ENCODE measurements at places on chromosomes 2 and 18.
A peak's percentile ranks its signal among the peaks of the same experiment; 100 is the strongest.

- no peak for DNase-seq
Observed at GRCh38 chr18:79922971-79923411, 28.5 kb downstream of the SLC66A2 start.

GRCh38 chr2:38619458-38620164 is 16.9 kb upstream of the HNRNPLL start:
- no peak for DNase-seq

GRCh38 chr2:232652505-232652851 is 19.1 kb downstream of the EFHD1 start:
- no peak for DNase-seq

- DNase-seq, result no peak
Observed at GRCh38 chr2:74379851-74380789, at the start of gene DCTN1. DCTN1 (minus strand) TSS chr2:74380311; CDS start chr2:74380037, 274 bp downstream.

- no peak for DNase-seq
Observed at GRCh38 chr18:60060578-60060977, 160.8 kb downstream of the PMAIP1 start.

- DNase-seq, result no peak
Observed at GRCh38 chr2:72827487-72827886, 1.7 kb upstream of the EXOC6B start.

- DNase-seq, result no peak
Observed at GRCh38 chr2:86358957-86359356, 21.5 kb upstream of the REEP1 start.

DNA sequence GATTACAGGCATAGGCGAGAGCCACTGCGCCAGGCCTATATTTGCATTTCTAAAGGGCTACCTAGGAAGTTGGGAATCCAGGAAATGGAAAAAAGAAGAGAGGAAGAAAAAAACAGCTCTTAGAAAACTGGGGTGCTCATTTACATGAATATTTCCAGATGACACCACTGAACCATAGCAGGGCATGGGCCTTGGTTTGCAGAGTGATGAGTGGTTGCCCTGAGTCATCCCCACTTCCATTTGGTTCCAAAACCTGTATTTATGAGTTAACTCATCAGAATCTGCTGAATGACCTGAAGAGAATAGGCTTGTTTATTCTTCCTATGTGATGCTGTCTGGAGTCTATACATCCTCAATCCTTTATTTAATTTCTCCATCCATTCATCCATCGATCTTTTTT is 36.2 kb downstream of the EHD3 start:
- no peak for DNase-seq

DNA sequence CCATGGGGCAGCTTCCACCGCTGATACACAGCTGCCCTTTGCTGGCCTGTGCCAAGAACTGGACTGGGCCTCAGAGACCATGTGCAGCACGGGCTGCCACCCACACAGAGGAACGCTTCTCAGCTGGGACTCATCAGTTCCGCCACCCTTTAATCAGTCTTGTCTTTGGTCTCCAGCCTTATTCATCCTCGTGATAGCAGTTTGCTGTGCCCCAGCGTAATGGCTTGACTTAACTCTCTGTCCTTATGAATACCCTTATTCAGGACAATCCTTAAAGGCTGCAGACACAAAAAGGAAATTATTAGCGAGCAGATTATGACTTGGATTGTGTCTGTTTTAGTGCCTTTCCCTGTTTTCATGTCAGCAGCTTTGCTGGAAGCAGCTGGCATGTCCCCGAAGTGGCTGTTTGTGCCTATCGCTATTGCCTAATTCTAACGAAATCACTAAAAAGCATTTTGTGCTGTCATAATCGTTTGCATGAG is 108.9 kb upstream of the DAPL1 start:
- no peak for DNase-seq

GRCh38 chr2:168212866-168213265 is 34.5 kb downstream of the STK39 start:
- DNase-seq, result no peak

- no peak for DNase-seq
Observed at GRCh38 chr2:170500770-170501169, 214.4 kb upstream of the SP5 start.

DNA sequence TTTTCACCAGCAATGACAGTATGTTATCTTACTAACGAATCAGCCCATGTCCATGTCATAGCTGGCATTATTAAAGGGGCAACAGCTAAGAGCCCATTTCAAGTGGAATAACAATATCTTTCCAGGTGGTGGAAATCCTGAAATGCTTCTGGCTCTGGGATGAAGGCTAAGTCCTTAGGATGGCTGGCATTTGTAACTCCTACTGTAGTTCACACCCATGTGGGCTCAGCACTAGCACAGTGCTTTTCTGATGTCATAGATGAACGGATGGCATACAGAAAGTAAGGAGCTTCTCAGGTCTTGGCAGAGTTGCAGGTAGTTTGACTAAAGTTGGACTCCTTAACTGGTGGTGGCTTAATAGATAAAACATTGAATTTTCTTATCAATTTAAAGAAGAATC is 10.0 kb downstream of the TMEM200C start:
- DNase-seq, result no peak

DNA sequence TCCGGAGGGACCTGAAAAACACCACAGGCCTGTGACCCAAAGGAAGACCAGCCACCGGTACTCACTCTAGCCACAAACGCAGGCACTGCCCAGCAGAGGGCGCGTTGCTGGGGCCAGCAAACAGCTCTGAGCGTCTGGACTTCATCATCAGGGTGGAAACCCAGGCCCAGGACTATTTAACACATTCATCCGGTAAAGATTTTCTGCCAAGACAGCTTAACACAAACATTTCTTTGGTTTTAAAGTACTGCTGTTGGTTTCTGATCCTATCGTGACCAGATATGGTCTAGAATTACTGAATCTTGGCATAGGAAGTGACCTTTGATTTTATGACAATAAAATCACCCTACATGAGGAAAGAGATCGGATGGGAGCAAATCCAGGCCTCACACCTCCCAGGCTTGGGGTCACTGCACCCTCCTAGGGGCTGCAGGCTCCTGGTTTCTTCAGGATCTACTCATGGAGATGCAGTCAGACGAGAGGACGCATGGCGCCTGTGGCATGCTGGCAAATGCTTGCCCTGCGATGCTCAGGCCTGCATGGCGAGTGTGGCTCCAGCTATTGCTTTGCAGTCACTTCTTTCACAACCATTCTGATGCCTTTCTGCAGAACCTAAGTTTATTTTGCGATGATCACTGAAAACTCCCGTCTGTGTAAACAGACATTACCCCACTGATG is 130.4 kb downstream of the COL4A4 start:
- peak; percentile 9 for DNase-seq

GRCh38 chr2:18378020-18378653 is 182.3 kb downstream of the RDH14 start:
- peak; percentile 40 for DNase-seq

GRCh38 chr18:56645415-56646016 is 5.6 kb upstream of the WDR7 start:
- no peak for DNase-seq

DNA sequence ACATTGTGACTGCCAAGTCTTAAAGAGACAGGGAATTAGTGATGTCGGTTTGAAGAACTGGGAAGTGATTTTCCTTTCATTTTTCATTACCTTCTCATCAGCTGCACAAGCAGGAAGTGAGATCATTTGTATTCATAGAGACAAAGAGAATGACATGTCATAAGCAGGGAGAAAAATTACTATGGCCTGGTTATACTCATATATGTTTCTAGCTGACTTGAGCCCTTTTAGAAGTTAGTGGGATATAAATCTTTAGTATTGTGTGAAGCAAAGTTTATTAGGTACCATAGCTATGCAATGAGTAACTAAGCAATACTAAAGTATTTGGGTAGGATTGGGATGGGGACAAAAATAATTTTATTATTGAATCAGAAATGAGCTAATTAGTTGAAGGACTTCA is 284.1 kb downstream of the PID1 start:
- DNase-seq, result no peak

DNA sequence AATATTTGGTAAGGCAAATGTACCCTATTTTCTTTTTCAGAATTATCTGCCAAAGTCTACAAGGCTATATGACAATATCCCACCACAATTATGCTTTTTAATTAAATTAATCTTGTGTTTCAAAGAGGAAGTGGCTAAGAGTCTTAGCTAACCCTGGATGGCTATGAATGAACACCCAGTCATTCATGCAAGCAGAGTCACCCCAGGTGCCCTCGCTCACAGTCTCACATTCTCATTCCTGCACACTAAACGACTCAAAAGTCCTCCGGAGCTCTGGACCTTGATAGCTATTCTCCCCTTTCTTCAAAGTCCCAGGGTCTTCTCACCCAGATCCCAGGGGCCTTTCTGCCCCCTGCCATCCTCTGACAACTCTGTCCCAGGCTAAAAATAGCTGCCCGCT is 42.1 kb upstream of the MRPL19 start:
- no peak for DNase-seq

DNA sequence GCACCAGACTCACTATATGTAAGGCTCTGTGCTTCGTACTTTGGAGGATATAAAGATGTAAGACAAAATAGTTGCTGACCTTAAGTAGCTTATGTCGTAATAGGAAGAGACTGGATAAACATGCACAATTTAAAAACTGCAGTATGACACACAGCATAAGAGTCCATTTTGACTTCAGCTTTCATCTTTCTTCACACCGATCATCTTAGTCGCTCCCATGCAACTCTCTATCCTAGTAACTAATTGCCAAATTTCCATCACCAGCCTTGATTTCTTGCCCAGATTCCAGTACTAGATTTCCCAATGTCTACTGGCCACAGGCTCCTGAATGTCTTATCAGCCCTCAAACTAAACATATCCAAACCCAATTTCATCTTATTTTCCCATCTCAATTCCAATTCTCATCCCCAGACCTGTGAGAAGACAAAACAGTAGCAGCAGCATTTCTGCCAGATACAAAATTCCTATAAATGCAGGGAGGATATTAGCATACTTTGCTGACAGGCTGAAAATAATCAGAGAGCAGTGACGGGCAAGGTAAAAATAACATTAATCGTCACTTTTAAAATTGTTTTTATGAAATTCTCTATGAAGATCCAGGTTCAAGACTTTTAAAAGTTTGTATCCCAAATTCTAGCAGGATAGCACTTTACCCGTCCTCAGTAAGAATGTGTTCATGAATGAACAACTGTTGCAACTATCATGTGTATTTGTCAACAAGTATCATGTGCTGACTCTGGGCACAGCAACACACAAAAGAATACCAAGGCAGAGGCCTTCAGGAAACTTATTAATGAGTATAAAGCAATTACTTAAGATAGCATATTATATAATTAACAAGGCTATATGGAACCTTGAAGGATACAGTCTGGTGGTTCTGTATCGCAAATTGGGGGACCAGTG is 42.2 kb downstream of the KIDINS220 start:
- no peak for DNase-seq

GRCh38 chr2:108220942-108221541 is 18.7 kb upstream of the SULT1C3 start:
- no peak for DNase-seq

DNA sequence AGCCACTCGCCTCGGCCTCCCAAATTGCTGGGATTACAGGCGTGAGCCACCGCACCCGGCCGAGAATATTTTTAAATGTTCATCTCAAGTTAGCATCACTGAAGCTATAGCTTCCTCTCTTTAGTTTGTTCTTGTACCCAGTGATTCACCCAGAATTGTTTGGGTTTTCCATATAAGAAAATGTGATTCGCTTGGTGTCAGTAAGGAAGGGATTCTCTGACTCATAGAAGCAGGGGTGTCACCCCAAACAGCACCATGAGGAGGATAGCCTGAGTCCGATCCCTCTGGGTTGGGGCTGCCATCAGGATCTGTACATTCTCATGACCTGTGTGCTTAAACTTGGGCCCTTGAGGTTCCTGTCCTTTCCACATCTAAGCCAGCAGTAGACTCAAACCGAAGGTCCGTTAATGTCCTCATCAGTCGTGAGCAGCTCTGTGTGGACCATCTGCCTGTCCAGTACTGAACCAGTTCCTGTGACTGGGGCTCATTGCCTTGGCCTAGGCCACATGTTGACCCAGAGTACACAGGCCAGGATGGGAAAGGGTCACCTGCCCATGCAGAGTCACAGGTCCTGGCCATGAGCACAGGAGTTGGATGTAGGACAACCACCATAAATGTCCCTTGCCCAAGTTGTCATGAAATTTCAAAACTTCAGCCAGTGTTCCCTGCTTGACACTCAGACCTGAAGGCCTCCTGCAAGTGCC is 311.9 kb downstream of the GBX2 start:
- DNase-seq, result no peak

GRCh38 chr18:68121826-68122225 is 593.1 kb downstream of the TMX3 start:
- no peak for DNase-seq

- no peak for DNase-seq
Observed at GRCh38 chr2:120480346-120480902, 134.5 kb downstream of the INHBB start.

- no peak for DNase-seq
Observed at GRCh38 chr2:230778350-230779063, 65.9 kb downstream of the CAB39 start.

- DNase-seq, result no peak
Observed at GRCh38 chr2:205660521-205661124, 21.7 kb upstream of the NRP2 start.

DNA sequence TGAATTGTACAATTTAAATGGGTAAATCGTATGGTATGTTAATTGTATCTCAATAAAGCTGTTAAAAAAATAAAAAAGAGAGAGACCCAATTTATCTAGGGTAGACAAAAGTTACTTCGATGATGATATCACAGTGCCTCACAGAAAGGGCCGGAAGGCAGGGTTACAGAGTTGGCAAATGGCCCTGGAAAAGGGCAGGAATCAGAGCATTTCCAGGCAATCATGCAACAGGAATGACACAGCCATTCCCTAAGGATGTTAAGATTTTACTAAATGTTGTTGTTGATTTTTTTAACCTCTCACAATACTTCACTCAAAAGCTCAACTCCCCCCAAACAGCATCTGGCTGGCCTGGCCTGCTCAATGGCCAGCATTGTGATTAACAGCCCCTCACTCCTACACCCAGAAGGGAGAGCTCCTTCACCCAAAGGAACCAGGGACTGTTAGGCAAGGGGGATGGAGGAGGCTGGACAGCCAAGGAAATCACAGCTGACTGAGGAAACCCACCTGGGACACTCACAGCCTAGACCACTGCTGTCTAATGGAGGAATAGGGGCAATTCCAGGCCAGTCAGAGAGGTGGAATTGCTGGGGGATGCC is 7.7 kb upstream of the SP100 start:
- no peak for DNase-seq

- DNase-seq, result no peak
Observed at GRCh38 chr2:42168459-42169099, 574 bp upstream of the EML4 start.
